ENCODE measurements at places on chromosomes 1 and 21.

GRCh38 chr1:216670118-216670883, 52.9 kb downstream of the ESRRG start:
- no peak for DNase-seq

DNA sequence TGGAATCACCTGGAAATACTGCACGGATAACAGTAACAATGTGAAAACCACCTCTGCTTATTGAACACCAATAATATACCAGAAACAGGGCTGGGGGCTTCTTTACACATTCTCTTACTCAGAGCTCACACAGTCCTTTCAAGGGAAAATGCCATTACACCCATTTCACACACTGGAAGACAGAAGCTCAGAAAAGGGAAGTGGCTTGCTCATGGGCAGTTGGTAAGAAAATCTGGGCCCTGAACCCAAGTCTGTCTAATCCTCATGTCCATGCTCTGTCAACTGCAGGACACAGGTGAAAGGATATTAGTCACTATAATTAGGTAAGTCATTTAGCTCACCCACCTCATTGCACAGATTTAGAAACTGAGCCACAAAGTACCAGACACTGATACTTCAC, 18.6 kb downstream of the C8A start:
- DNase-seq = no peak

- peak; percentile 91 for DNase-seq
Measured at GRCh38 chr1:30719406-30720270, 3.7 kb downstream of the MATN1 start.

GRCh38 chr1:148389027-148389339, 94.1 kb downstream of the PPIAL4G start:
- DNase-seq = no peak

GRCh38 chr1:28246427-28246832, 10.5 kb downstream of the ATP5IF1 start:
- no peak for DNase-seq

DNA sequence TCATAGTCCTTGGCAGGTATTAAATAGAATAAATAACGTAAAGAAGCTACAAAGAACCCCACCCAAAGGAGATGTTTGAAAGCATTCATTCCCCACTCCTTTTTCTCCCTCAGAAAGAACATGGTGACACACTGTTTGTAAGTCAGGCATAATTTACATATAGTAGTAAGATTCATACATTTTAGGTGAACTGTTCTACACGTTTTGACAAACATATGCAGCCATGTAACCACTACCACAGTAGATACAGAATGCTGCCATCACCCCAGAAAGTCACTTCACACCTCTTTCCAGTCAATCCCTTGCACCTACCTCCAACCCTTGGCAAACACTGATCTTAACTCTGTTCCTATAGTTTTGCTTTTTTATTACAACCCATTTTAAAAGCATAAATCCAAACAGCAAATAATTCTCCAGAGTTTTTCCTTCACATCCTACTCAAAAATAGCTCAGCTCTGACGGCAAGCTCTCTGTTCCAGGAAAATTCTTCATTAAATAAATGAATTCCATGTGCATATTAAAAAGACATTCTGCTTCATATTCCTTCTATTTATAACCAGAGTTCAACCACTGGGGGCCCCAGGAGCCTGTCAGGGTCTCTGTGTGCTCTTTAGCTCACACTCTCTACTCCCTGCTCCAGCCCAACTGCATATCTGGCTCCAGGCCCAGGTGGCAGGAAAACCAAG, 258.8 kb downstream of the PLPP3 start:
- DNase-seq = no peak

GRCh38 chr1:88191917-88192316, 492.2 kb upstream of the PKN2 start:
- no peak for DNase-seq

GRCh38 chr1:239682960-239683359, 296.6 kb downstream of the CHRM3 start:
- no peak for DNase-seq

DNA sequence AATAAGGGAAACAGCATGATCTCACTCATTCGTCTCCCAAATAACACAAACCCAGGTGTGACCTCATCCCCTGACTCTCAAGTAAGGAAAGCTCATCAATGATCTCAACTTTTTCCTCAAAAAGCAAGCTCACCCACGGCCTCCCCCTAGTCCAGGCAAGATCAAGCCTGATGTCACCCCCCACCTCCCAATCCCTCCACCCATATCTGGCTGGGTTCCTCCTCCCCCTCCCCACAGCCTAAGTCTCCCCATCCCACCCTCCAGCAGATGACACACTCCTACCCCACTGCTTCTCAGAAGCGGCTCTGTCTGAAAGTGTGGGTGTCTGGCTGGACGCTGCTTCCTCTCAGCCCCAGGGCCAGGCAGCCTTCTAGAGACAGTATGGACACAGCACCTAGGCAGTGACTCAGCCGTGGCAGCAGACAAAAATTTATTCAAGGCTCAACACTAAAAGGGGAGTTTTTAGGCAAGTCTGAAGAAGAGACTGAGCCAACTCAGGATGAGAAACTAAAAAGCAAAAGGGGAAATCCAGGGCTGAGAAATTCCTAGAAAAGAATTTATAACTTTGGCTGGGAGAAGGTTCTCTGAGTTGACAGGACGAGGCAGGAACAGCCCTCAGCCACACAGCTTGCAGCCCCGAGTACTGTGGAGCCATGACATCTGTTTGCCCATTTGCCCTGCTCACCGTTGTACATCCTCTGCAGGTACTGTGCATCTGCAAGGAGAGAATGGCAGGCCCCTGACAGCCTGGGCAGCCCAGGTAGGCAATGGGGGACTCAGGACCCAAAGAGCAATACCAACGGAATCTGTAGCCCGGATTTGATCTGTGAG, 81.6 kb upstream of the LRRC8D start:
- no peak for DNase-seq

DNA sequence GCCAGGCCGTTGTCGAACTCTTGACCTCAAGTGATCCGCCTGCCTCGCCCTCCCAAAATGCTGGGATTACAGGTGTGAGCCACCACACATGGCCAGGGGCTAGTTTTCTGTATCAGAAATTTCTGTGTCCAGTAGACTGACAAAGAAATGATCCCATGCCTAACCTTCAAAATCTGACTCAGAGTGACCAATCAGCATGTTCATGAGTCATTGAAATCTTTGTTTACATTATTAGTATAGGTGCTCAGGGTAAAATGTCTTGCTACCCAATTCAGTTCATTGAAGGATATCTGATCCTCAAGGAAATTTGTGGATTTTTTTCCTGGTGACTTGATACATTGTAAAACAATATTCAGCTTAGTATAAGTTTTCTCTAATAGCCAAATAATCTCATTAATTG, 11.0 kb upstream of the LDLRAD2 start:
- no peak for DNase-seq

GRCh38 chr1:201021630-201022492, 1.7 kb downstream of the KIF21B start:
- DNase-seq = no peak

GRCh38 chr1:212623603-212624002, 15.0 kb downstream of the ATF3 start:
- DNase-seq = no peak

DNA sequence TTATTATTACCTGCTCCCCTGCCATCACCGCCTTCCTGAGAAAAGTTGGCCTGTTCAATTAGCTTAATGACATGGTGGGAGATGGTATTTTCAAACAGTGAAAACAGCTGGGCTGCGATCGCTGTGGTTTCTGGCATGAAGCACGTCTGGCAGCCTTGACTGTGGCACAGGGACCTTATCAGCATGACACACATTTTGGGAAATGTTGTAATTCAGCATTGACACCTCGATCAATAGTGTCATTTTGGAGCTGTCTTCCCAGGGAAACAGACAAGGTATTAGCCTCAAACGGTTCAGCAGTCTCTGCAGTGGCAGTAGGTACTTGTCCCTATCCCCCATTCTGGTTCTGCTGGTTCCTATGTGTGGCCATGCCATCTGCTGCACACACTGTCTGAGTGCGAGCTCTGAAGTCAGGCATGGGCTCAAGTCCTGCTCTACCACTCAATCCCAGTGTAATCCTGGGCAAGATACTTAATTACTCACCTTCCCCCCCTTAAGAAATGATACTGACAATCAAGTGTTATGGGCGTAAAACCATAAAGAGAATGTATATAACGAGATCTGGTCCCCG, 154.5 kb upstream of the KCND3 start:
- no peak for DNase-seq

GRCh38 chr1:101203820-101204540, 32.8 kb upstream of the S1PR1 start:
- DNase-seq = no peak

DNA sequence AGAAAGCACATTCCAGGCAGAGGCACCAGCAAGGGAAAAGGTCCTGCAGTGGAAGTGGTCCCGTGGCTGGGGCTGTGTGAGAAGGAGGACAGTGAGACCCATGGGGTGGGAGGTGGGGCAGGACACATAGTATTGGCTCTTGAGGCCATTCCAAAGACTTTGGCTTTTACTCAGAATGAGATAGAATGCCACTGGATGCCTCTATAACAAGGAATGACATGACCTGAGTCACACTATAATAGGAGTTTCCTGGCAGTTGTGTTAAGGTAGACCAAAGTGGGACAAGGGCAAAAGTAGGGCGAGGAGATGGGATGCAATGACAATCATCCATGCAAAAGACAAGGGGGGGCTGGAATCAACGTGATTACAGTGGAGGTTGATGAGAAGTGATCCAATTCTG, 24.7 kb upstream of the LAMC2 start:
- DNase-seq = no peak

- no peak for DNase-seq
Measured at GRCh38 chr1:58649555-58649954, 50.3 kb downstream of the MYSM1 start.
